ENCODE measurements at places on chromosomes 11 and 22.
A peak's percentile ranks its signal among the peaks of the same experiment; 100 is the strongest.

- DNase-seq, result no peak
These were observed 35.1 kb downstream of the MPPED1 start for GRCh38 chr22:43446916-43447315.

DNA sequence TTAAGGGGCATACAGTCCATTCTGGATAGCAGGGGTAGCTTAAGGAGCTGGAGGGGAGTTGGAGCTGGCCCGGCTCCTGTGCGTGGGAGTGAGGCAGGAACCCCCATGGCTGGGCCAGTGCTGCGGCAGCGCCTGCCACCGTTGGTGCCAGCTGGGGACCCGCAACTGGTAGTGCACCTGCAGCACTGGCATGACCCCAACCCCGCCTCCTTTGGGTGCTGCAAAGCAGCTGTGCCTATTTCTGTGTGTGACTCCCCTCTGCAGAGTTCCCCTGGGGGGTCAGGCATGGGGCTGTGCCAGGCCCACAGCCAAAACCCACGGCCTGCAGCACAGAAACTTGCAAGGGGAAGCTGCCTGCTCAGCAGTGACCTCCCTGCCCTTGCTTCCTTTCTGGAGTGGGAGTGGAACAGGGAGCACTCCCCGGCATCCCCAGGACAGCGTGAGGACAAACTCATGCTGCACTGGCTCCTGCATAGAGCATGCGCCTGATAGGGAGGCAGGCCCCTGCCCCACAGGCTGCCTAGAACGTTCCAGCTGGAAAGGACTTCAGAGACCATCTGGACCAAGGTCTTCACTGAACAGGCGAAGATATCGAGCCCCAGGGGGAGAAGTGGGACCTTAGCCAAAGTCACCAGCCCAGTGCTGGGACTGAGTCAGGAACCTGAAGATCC lies 26.2 kb upstream of the RAB1B start:
- DNase-seq, result no peak

- no peak for DNase-seq
These were observed 33.8 kb upstream of the OLFML1 start for GRCh38 chr11:7451520-7451919.

GRCh38 chr11:94792451-94792850 lies 24.3 kb downstream of the AMOTL1 start:
- DNase-seq, result no peak

- DNase-seq, result no peak
These were observed 8.5 kb downstream of the BATF2 start for GRCh38 chr11:64987998-64988854.

GRCh38 chr22:27531782-27532530 lies 269.6 kb downstream of the MN1 start:
- peak; percentile 92 for DNase-seq

DNA sequence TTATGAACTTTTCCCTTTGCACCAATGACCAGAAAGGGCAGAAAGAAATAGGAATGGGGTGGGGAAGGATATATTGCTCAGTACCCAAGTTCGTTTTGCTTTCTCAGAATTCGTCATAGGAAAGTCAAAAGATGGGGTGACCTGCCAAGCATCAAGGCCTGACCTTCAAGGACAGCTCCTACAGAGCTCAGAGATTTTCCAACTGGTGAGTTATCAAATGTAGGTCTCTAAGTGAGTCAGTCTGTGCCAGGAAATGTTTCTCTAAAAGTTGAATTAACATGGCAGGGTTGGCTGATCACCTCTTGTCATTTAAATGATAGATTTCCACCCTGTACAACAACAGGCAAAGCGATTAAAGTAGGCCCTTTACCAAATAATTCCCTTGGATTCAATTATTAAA lies 307.2 kb downstream of the CADM1 start:
- DNase-seq, result no peak

GRCh38 chr22:46792841-46793261 lies 30.4 kb downstream of the TBC1D22A start:
- DNase-seq, result no peak

DNA sequence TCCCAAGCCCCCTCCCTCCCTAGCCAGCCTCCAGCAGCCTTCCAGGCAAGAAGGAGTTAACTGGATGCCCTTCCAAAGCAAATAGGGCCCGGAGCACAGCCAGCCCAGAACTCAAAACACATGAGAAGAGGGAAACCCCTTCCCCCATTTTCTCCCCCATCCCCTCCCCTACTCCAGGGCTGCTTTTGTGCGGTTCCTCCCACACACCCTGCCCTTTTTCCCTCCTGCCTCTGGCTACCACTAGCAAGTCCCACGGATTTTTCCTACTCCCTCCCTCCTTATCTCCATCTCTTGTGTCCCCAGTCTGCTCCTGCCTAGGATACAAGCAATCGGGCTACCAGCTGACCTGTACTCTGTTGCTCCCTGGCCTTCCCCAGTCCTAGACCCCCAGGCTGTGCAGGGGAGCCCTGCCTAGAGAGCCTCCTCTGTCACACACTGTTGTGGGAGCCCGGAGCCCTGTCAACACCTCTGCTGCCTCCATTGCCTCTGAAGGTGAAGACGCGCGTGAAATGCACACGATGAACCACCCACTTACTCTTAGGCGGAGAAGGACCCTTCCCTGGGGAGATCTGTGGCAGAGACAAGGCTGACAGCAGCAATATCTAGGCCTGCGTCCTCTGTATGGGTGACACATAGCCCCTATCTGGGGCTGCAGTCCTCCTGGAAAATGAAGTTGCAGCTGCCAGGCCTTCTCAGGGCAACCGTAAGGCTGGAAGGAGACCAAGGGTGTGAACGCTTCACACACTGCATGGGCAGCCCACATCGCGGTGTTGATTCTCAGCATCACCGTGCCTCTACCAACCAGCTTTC lies 282.8 kb downstream of the MN1 start:
- DNase-seq, result no peak

- no peak for DNase-seq
These were observed 18.0 kb downstream of the LSP1 start for GRCh38 chr11:1870721-1871466.

GRCh38 chr22:50268655-50269113 lies 1.5 kb downstream of the MAPK11 start:
- DNase-seq, result no peak

DNA sequence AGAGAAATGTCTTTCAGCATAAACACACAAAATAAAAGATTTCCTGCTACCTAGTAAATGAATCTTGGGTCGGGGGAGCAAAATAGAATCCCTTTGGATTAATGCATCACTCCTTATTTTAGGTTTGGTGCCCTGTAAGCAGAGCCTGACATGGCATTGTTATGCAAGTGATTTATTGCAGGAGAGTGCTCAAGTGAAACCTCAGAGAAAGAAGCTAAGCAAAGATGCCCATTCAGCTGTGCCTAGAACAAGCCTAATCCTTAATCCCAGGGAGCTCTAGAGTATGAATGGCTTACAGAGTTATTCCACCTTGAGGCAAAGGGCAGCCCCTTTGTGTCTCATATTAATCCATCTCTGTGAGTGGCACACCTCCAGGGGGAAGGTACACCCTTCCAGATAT lies 21.1 kb downstream of the C11orf87 start:
- no peak for DNase-seq

GRCh38 chr11:59266491-59266890 lies 53.8 kb upstream of the MPEG1 start:
- DNase-seq, result no peak

DNA sequence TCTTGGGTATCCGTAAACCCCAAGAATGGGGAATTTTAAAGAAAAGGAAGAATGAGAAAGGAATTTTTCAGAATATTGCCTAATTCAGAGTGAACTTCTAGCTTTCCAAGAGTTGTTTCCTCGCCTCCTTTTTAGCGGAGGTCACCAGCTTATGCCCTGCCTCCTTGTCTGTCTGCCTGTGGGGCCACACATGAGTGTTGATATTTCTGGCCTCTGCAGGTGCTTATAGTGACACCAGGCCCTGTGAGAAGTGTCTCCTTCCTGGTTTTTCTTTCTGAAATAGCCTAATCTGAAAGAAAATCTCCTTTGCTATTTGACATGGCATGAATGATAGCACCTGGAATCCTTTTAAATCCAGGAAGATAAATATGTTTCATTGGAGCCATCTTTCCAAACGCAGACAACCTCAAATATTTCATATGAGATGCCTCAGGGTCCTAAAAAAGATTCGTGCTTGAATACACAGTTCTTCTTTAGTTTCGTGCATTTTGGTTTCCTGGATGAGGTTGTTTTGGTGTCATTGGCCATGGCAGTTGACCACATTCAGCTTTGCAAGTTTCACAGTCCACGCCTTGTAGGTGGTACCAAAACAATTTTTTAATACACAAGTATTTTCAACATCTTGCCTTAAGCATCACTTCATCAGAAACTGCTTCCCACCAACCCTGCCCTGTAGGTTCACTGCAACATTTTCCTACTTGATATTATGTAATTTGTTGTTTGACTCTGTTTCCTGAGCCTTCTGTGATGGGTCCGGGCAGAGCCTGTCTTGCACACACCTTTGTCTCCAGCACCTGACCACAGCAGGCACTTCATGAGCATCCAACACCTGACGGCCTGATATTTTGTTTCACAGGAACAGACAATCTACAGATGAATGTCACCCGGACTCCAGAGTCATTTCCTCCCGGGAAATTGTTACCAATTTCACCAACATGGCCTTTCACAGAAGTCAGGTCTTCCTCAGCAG lies 159.4 kb downstream of the C11orf91 start:
- no peak for DNase-seq

DNA sequence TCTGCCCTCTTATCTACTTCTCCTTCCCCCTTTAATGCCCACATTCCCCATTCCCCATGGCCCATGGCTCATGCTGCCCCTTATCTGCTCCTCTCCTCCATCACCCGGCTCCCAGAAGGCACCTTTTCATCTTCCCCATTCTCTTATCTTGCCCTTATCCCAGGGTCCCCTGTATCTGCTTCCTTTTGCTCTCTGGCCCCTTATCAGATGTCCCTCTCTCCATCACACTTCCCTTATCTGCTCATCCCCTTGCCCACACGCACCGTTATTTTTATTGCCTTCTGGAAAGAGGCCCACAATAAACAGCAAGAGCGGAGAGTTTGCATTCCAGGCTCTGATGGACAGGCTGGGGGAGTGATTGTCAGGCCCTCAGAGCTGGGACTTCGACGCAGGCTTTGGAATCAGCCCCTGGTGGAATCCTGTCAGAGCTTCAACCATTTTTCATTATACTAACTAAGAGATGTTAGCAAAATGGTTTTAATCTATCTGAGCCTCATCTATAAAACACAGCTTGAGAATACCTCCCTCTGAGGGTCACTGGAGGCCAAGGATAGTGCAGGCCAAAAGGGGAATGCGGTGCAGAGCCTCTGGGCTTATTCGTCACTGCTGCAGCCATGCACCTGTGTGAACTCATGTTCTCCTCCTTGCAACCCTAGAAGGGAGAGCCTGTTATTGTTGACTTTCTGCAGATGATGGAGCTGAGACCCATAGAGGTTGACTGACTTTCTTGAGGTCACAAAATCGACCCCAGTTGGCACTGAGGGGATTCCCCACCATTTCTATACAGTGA lies 37.0 kb upstream of the LRRC55 start:
- DNase-seq, result peak; percentile 87

GRCh38 chr11:120659076-120659475 lies 147.5 kb downstream of the GRIK4 start:
- DNase-seq, result no peak

DNA sequence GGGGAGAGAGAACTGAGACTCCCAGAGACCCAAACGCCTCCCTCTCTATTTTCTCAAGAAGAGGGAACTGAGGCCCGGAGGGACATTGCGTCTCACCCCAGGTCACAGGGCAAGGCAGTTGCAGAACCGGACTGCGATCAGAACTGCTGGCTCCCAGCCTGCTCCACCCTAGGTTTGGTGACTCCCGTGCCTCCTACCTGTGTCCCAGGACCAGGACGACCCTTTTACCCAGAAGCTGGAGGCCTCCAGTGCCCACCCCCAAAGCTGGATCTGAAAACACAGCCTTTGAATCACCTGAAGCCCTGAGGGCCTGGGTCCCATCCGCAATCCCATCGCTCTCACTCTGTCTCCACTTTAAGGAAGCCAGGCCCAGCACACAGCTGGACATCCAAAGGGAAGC lies 1.4 kb downstream of the GSTT4 start:
- DNase-seq, result no peak

Measured in islet precursor cell (in vitro differentiated cells).